ENCODE measurements at places on chromosomes 4 and X. TPM values are rescaled to one million over a fixed set of nuclear protein-coding genes. Genes with fewer than 3 reads are reported as not detected.

VCX3A gene
- not detected for total RNA-seq

COX7B2 gene
- total RNA-seq: not detected

PRDM8 gene
- 4.6 TPM for total RNA-seq

DGKK gene
- not detected for total RNA-seq

USP27X gene
- 2.8 TPM for total RNA-seq

P2RY10 gene
- 0.29 TPM for total RNA-seq

NAP1L5 gene
- total RNA-seq: 1.2 TPM

TNIP3 gene
- not detected for total RNA-seq

TCEAL2 gene
- 0.32 TPM for total RNA-seq

GLRB gene
- 1.3 TPM for total RNA-seq

FAM9A gene
- total RNA-seq: not detected

SCFD2 gene
- total RNA-seq: 20.5 TPM

ATOH1 gene
- not detected for total RNA-seq

HSFX3 gene
- not detected for total RNA-seq

PPARGC1A gene
- total RNA-seq: 40.0 TPM

SMR3B gene
- not detected for total RNA-seq

TLR2 gene
- 5.0 TPM for total RNA-seq

MAP7D3 gene
- 4.4 TPM for total RNA-seq

HAUS7 gene
- total RNA-seq: 24.2 TPM

AMTN gene
- 1.3 TPM for total RNA-seq

UGT8 gene
- total RNA-seq: 3.7 TPM

ITIH6 gene
- total RNA-seq: not detected

SPANXN3 gene
- not detected for total RNA-seq

TBX22 gene
- not detected for total RNA-seq

FGFBP2 gene
- 29.0 TPM for total RNA-seq

TENM3 gene
- total RNA-seq: 0.69 TPM

TMEM184C gene
- 21.1 TPM for total RNA-seq

SCML1 gene
- total RNA-seq: 3.2 TPM

RHOXF2 gene
- not detected for total RNA-seq

NHS gene
- 2.4 TPM for total RNA-seq

CTAG2 gene
- not detected for total RNA-seq

FUNDC1 gene
- total RNA-seq: 15.9 TPM

PPBP gene
- not detected for total RNA-seq

RNF150 gene
- 0.72 TPM for total RNA-seq

SULT1E1 gene
- 29.1 TPM for total RNA-seq

CFAP47 gene
- total RNA-seq: 0.03 TPM

DCLK2 gene
- total RNA-seq: 0.59 TPM

SYP gene
- 2.5 TPM for total RNA-seq

TBC1D19 gene
- total RNA-seq: 7.7 TPM

GASK1B gene
- 5.7 TPM for total RNA-seq

LRP2BP gene
- total RNA-seq: 1.5 TPM

GAGE13 gene
- total RNA-seq: not detected

PAGE1 gene
- not detected for total RNA-seq

EBP gene
- total RNA-seq: 72.5 TPM

COL4A6 gene
- total RNA-seq: 13.3 TPM

EMCN gene
- total RNA-seq: 8.8 TPM

HERC5 gene
- total RNA-seq: 2.7 TPM

PASD1 gene
- total RNA-seq: not detected
